ENCODE measurements at places on chromosomes 7 and 10. TPM values are rescaled to one million over a fixed set of nuclear protein-coding genes. Genes with fewer than 3 reads are reported as not detected.

The CPXM2 gene
- total RNA-seq, result 2.5 TPM

The LFNG gene
- 44.7 TPM for total RNA-seq

The HBP1 gene
- total RNA-seq, result 75.1 TPM

The TMEM140 gene
- total RNA-seq, result 40.9 TPM

The PCLO gene
- 19.8 TPM for total RNA-seq

The GPR37 gene
- 2.8 TPM for total RNA-seq

The TET1 gene
- total RNA-seq, result 2.0 TPM

The GPER1 gene
- 7.8 TPM for total RNA-seq

The SEPTIN7 gene
- 115 TPM for total RNA-seq

The HOXA11 gene
- not detected for total RNA-seq

The C10orf88 gene
- 6.1 TPM for total RNA-seq

The IMMP2L gene
- total RNA-seq, result 10.4 TPM

GRCh38 chr10:34769899-34770298 lies 45.2 kb downstream of the PARD3 start:
- peaks cover 21% of the 10 kb centered on the region for H3K4me1 ChIP-seq
- H3K4me3 ChIP-seq, result no peak overlapping the region
- no peaks in the 10 kb centered on the region for H3K27me3 ChIP-seq

DNA sequence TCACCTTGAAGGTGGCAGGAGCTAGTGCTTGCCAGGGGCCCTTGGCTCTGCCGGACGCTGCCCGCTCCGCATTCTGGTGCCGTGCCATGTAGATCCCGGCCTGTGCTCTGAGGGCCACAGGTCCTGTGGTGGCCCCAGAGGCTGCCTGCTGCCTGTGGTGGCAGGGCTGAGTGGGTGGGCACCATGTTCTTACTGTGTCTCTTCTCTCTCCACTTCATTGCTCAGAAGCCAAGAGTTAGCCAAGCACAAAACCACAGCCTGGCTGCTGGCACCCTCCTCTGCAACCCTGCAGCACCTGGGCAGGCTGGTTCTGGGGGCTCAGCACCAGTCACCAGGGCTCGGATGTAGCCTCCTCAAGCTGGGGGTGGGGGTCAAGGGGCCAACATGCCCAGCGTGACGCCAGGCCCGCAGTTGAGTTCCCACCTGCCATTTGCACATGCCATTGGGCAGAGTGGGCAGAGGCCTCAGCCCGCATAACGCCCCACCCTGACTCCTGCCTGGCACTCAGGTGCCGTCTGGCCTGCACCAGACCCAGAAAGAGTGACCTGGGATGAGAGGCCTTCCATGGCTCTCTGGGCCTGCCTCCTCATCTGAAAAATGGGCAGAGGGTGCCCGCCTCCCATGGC lies 16.3 kb downstream of the ZMIZ1 start:
- no peaks in the 10 kb centered on the region for H3K27me3 ChIP-seq
- H3K27ac ChIP-seq, result peak overlapping the region; percentile 89
- no peak for DNase-seq
- H3K36me3 ChIP-seq, result no peaks in the 10 kb centered on the region
- H3K4me1 ChIP-seq, result peaks cover 99% of the 10 kb centered on the region

GRCh38 chr7:155363146-155363539 lies 65.5 kb downstream of the INSIG1 start:
- H3K27ac ChIP-seq, result no peak overlapping the region
- H3K27me3 ChIP-seq, result no peaks in the 10 kb centered on the region

GRCh38 chr7:78690174-78690573 lies 763.3 kb downstream of the MAGI2 start:
- no peaks in the 10 kb centered on the region for H3K27me3 ChIP-seq
- H3K4me3 ChIP-seq, result no peak overlapping the region
- no peak for DNase-seq
- H3K4me1 ChIP-seq, result no peaks in the 10 kb centered on the region
- no peak overlapping the region for H3K27ac ChIP-seq
- no peaks in the 10 kb centered on the region for H3K36me3 ChIP-seq

GRCh38 chr10:79028451-79029010 lies 40.2 kb upstream of the ZMIZ1 start:
- no peak overlapping the region for H3K4me3 ChIP-seq
- H3K27ac ChIP-seq, result no peak overlapping the region
- H3K27me3 ChIP-seq, result no peaks in the 10 kb centered on the region
- DNase-seq, result no peak

DNA sequence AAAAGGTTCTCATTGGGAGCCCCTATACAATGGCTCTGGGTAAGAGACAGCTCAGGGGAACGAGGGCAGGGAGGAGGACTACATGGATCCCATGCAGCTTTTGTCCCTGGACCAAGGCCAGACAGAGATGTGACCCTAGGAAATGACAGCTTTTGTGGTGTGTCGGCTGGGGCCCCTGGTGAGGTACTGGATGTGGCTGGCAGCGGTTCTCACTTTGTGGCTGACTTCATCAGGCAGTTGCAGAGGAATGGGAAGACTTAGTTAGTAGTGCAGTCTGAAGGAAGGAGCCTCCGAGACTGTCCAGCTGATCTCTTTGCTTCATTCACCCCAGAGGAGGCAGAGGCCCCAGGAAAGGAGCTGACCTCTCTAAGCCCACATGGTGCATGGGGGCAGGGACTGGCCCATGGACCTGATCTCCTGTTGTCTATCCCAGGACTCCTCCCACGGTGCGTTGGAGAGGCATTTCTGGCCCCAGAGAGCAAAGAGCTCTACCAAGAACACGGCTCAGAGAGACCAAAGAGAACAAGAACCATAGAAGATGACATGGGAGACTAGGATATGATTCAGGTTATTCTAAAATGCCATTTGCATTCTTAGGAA lies 202.9 kb downstream of the RPS24 start:
- H3K27me3 ChIP-seq, result no peaks in the 10 kb centered on the region
- no peaks in the 10 kb centered on the region for H3K36me3 ChIP-seq
- no peak overlapping the region for H3K27ac ChIP-seq
- no peaks in the 10 kb centered on the region for H3K4me1 ChIP-seq
- H3K4me3 ChIP-seq, result no peak overlapping the region

GRCh38 chr7:19665399-19666008 lies 43.3 kb downstream of the POLR1F start:
- no peaks in the 10 kb centered on the region for H3K4me1 ChIP-seq
- no peaks in the 10 kb centered on the region for H3K27me3 ChIP-seq
- no peak overlapping the region for H3K4me3 ChIP-seq
- H3K36me3 ChIP-seq, result no peaks in the 10 kb centered on the region

DNA sequence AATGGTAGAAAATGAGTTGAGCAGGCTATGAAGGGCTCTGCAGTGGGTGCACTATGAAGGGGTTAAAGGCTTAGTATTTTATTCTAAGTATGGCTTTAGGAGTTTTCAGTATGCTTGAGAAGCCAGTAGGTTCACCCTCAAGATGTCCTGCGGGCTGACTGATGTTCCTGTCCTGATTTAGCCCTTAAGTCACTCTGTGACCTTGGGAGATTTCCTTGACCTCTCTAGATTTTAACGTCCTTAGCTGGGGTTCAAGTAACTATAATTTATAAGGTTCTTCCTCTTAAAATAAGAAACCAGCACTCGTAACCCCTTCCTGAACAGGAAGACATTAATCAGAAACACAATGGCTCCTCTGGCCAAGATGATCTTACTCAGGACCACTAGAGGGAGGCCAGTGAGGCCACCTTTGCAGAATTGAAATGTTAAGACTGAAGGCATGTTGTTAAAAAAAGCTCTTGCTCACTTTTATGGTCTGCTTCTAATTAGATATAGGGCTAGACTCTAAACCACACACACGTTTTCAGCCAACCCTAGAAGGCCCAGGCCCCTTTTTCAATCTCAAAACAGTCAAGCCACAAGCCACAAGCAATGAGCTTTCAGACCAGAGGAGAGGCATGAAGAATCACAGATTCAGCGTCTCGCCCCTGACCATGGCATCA lies 41.9 kb downstream of the CDK1 start:
- peaks cover 36% of the 10 kb centered on the region for H3K4me1 ChIP-seq
- H3K27ac ChIP-seq, result no peak overlapping the region
- no peak for DNase-seq
- H3K4me3 ChIP-seq, result no peak overlapping the region

- H3K4me1 ChIP-seq, result no peaks in the 10 kb centered on the region
- H3K27ac ChIP-seq, result peak overlapping the region; percentile 24
- no peaks in the 10 kb centered on the region for H3K36me3 ChIP-seq
- DNase-seq, result peak; percentile 52
- H3K27me3 ChIP-seq, result no peaks in the 10 kb centered on the region
Measured at GRCh38 chr10:132506711-132507408, 30.7 kb upstream of the INPP5A start.

- H3K4me1 ChIP-seq, result no peaks in the 10 kb centered on the region
- H3K4me3 ChIP-seq, result no peak overlapping the region
- H3K27ac ChIP-seq, result no peak overlapping the region
- H3K36me3 ChIP-seq, result no peaks in the 10 kb centered on the region
- no peaks in the 10 kb centered on the region for H3K27me3 ChIP-seq
- no peak for DNase-seq
Measured at GRCh38 chr10:9762966-9763656, 1254.6 kb upstream of the CELF2 start.

- DNase-seq, result no peak
- H3K4me1 ChIP-seq, result no peaks in the 10 kb centered on the region
- no peak overlapping the region for H3K27ac ChIP-seq
- H3K27me3 ChIP-seq, result no peaks in the 10 kb centered on the region
- H3K4me3 ChIP-seq, result no peak overlapping the region
- H3K36me3 ChIP-seq, result no peaks in the 10 kb centered on the region
Measured at GRCh38 chr7:50858528-50859245, 76.0 kb upstream of the GRB10 start.

GRCh38 chr7:9200626-9201025 lies 767.2 kb downstream of the NXPH1 start:
- no peaks in the 10 kb centered on the region for H3K27me3 ChIP-seq
- DNase-seq, result no peak
- H3K27ac ChIP-seq, result no peak overlapping the region
- no peak overlapping the region for H3K4me3 ChIP-seq

- H3K27me3 ChIP-seq, result peaks cover 11% of the 10 kb centered on the region
- DNase-seq, result peak; percentile 75
- H3K4me3 ChIP-seq, result no peak overlapping the region
- no peak overlapping the region for H3K27ac ChIP-seq
- no peaks in the 10 kb centered on the region for H3K36me3 ChIP-seq
- H3K4me1 ChIP-seq, result peaks cover 11% of the 10 kb centered on the region
Measured at GRCh38 chr7:44147026-44147991, 6.2 kb upstream of the MYL7 start.

GRCh38 chr7:120550494-120551048 lies 277.6 kb downstream of the KCND2 start:
- H3K4me3 ChIP-seq, result no peak overlapping the region
- DNase-seq, result no peak
- no peaks in the 10 kb centered on the region for H3K36me3 ChIP-seq

DNA sequence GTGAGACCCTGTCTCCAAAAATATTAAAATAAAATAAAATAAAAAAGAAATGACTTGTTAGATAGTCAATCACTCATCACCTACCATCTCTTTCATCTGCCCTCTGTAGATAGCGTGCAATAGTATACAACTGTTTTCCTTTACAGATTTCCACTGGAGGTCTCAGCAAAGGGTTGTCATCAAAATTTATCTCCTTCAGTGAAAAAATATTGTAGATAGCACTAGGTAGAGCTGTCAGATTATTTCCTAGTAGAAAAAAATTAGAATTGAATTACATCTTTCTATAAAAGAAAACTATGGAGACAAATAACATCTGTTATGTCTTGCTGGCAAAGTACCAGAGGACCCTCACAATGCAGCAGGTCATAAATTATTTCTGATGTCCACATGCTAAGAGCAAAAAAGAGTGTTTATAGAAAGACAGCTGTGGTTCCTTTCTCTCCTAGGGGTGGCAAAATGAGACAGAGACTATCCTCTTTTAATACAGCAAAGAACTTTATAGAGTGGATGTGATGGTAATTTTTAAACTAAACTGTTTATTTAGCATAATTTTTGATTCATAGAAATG lies 16.3 kb upstream of the CYP51A1 start:
- no peak overlapping the region for H3K4me3 ChIP-seq
- H3K36me3 ChIP-seq, result no peaks in the 10 kb centered on the region
- H3K27me3 ChIP-seq, result no peaks in the 10 kb centered on the region
- DNase-seq, result no peak

DNA sequence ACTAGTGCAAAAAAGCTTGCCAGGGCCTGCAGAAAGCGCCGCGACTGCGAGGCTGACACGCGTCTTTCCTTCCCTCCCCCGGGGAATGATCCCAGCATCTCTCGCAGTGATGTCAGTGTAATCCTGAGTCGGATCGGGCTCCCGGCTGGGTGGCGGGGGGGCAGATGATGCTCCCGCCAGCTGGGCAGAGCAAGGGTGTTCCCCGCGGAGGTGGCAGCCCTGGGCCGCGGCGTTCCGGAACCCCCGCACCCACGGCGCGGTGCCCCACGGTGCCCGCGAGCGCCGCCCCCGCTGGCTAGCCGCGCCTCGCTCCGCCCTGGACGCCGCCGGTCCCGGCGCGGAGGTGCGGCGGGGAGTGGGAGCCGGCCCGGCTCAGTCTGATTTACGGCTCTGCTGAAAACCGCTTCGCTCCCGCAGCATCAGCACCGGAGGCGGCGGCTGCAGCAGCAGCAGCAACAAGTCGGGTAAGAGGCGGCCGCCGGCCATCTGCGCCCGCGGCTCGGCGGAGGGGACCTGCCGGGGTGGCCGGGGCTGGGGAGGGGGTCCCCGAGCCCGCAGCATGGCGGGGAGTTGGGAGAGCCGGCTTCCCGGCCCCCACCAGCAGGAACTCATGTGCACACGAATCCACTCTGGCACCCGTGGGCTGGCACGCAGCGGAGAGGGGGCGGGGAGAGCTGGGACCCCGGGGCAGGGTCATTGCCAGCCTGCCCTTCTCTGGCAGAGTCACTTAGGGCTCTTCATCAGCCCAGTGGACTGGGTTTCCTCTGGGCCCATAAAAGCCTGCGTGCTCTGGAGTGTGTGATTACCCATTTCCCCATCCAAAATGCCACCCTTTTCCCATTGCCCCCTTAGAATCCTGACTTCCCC lies at the start of gene ZNF365:
Gene ZNF365, plus strand, starts transcription at position 375 of the 867 bp plus-strand sequence. CDS start 1,825 bp downstream, outside the sequence.
- no peaks in the 10 kb centered on the region for H3K36me3 ChIP-seq
- peak within 1 kb of the TSS; percentile 39 for H3K4me3 ChIP-seq
- peaks cover 11% of the 10 kb centered on the region for H3K27me3 ChIP-seq
- no peak within 1 kb of the TSS for H3K27ac ChIP-seq
- DNase-seq, result peak; percentile 89
- H3K4me1 ChIP-seq, result peaks cover 2% of the 10 kb centered on the region

DNA sequence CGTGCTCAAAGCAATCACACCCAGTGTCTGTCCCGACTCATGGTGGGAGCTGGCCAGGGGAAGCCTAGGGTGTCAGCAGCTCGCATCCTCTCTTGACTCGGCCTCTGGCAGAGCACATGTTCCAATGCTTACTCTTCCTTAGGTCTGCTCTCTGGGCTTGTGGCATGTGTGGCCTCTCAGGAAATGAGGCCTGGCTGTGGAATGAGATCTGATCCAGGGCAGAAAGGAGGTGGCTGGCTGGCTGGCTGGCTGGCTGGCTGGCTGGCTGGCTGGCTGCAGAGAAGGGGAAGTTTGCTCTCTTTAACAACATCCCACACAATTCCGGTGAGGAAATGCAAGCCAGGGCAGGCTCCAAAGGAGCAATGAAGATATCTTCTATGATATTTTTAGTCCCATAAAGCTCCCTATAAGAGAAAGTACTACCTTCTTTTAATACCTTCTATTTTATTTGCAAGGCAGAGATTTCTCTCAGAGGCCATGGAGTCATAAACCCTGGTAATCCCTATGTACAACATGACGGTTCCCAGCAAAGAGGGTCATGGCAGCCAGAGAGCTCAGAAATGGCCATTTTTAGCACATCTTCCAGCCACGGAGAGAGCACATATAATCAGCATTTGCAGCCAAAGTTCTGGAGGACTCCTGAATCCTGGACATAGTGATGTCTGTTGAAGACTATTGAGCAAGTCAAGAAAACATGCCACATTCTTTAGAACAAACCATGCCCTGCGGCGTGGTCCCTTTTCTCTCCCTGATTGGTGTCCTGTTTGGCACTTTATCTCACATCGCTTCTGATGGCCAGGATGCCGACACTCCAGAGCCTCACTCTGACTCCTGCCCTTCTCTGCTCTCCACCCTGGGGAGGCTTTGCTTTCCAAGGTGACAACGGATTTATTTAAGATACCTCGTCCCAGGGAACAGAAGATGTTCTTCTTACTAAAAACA lies 153.7 kb downstream of the FANK1 start:
- no peak overlapping the region for H3K27ac ChIP-seq
- DNase-seq, result no peak
- no peaks in the 10 kb centered on the region for H3K36me3 ChIP-seq
- no peaks in the 10 kb centered on the region for H3K4me1 ChIP-seq
